ENCODE measurements at places on chromosomes 7 and 10.

- no peak for DNase-seq
Measured at GRCh38 chr10:124595143-124595883, 133.7 kb downstream of the LHPP start.

DNA sequence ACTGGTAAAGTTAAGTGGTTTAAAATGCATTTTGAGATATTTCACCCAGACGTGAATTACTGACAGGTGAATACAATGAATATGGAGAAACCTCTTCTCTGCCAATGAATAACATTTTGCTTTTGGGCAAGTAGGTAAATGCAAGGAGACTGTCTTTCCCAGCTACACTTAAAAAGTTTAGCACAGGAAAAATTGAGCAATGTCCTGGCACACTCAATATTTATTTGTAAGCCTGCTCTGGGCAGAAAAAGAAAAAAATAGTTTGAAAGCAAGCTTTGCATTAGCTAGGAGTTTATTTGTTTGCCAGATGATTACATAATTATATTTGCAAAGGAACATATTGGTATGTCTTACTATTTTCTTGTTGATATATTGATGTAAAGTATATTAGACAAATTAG lies 624.2 kb downstream of the ACTR3B start:
- no peak for DNase-seq

- DNase-seq, result no peak
Measured at GRCh38 chr7:81297317-81297716, 378.5 kb upstream of the SEMA3C start.

GRCh38 chr7:32905175-32905662 lies 13.7 kb upstream of the KBTBD2 start:
- DNase-seq, result peak; percentile 77

- DNase-seq, result no peak
Measured at GRCh38 chr7:140261105-140261486, 84.3 kb upstream of the KDM7A start.

- no peak for DNase-seq
Measured at GRCh38 chr7:114941692-114942091, 19.8 kb downstream of the MDFIC start.

- no peak for DNase-seq
Measured at GRCh38 chr10:131803860-131804425, 96.9 kb upstream of the PPP2R2D start.

DNA sequence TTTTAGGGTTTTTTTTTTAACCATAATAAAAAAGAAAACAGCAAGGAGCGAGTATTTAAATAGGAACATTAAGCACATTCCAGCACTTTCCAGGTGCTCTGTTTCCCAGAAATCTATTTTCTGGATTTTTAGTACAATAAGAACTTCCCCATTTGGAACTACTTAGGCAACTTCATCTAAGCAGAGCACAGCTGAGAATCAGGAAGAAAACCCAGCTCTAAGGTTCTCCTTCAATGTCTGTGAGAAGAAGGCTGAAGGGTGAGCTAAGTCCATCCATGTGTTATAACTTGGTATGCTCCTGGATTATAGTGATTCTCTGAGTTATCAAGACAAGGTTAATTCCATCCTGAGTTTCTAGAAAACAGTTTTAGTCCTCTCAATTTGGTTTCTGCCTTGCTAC lies 181.9 kb downstream of the CYP26A1 start:
- DNase-seq, result no peak

- DNase-seq, result no peak
Measured at GRCh38 chr7:6615723-6616555, 529 bp downstream of the ZNF853 start.

DNA sequence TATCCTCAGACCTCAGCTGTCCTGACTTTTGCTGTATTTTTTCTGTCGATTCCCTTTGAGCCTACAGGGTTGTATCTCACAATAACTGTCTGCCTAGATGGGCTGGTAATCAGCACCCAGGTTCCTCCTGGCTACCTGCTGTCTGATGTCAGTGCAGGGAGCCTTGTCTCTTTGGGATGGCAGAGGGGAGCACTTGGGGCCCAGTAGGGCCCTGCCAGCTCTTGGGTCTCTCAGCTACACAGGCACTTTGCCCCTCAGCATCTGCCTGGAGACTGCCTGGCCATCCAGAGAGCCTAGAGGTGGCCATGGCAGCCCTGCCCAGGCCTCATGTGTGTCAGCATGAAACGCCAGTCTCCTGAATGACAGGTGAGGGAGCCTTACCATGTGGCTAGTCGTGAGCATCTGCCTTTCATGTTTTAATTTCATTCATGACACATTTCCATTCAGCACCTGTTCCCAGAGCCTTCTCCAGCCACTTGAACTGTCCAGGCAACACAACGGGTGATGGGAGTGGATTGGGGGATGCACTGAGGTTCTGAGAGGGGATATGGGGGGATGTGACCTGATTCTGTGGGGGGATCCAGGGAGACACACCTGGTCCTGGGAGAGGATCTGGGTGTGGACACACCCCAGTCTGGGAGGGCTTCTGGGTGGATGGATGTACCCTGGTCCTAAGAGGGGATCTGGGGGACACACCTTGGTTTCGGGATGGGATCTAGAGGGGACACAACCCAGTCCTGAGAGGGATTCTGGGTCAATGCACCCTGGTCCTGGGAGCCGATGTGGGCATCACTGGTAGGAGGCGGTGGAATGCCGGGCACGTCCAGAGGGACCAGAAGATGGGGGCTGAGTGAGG lies 21.9 kb downstream of the ADCY1 start:
- DNase-seq, result no peak

DNA sequence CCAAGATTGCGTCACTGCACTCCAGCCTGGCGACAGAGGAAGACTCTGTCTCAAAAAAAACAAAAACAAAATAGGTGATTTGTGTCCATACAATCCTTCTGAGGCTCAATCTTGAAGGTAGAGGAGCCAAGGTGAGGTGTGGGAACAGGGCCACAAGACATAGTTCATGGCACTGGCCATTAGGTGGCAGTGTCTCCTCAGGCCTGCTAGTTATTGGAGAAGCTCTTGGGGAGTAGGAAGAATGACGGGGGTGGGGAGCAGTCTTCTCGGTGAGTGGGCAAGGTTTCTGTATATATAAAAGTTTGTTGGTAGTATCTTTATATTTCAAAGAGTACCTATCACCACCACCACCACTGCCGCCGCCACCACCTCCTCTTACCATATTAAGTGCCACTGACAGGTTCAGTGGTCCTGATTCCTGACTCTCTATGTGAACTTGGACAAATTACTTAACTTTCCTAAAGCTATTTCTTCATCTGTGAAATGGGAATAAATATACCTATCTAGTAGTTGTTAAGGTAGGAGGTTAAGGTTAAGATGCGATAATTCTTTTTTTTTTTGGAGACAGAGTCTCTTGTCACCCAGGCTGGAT lies 24.0 kb downstream of the CCSER2 start:
- DNase-seq, result peak; percentile 58

- no peak for DNase-seq
Measured at GRCh38 chr10:108582387-108582786, 1340.9 kb downstream of the XPNPEP1 start.

DNA sequence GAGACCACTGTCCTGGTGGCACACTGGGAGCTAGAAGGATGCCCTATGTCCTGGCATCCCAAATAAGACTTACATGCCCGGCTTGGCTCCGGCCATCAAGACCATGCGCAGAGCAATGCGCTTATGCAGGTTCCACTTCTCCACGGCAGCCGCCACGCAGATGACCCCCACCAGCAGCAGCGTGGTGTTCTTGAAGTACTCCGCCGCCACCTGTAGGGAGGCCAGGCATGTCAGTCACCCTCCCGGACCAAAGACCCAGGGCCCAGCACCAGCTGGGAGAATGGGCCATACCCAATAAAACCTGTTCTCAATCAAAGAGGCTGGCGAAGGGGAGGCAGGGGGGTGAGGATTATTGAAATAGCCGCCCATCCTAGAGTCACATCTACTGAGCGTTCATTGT lies 19.9 kb downstream of the SLC13A4 start:
- DNase-seq, result no peak

- DNase-seq, result no peak
Measured at GRCh38 chr7:115300231-115300870, 378.5 kb downstream of the MDFIC start.

DNA sequence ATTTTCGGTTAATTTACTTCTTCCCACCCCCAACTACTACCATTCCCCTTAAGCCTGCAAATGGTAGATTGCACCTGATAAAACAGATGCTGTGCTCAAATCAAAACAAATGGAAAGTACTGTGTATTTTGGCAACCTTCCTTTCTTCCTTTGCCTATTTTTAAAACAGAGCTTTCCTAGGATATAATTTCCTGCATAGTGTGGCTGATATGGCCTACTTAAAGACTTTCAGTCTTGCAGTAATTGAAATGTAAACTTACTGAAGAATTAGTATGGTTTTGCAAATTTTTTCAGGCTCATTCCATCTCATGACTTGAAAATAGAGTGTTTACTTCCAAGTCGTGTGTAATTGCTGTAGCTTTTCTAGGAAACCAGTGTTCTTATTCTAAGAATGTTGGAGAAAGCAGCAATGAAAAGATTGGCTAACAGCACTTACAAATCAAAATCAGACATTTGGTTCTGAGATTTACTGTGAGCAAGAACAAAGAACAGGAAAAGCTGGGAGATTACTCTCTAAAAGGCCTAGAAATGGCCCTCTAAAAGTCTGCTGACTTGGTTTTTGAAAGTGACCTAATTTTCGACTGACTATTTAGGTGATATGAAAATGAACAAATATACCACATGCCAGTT lies 52.0 kb downstream of the REEP3 start:
- no peak for DNase-seq

GRCh38 chr7:127675721-127676120 lies 23.7 kb downstream of the SND1 start:
- no peak for DNase-seq

DNA sequence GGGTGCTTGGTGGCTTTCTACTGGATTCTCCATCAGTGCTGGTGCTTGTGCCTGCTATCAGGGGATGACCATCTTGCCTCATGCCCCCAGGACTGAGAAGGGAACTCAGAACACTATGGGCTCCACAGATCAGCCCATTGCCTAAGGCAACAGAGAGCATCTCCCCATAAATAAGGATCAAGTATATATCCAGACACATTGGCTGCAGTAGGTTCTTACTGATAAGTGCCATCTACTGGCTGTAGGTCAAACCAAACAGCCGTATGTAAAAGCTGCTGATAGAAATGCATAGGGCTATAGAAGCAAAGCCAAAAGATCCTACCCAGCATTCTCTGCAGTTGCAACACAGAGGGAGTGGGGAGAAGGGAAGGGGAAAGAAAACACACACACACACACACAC lies 153.7 kb downstream of the CDK14 start:
- DNase-seq, result peak; percentile 58

DNA sequence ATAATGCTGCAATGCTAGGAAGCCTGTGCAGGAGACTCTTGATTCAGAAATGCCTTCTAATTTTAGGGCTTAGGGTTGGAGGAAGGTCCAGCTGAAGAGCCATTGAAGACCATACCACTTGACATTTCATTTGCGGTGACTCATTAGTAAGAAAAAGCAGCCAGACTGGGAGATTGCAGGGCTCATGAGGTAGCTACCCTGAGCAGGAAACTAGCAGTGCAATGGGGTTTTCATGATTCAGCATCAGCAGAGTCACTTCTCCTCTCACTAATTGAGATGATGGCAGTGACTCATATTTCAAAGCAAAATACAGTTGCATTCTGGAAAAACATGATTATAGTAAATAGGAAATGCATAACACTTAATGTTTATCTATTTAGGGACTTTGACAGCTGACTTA lies 434.1 kb downstream of the DNAJB9 start:
- peak; percentile 84 for DNase-seq

- DNase-seq, result no peak
Measured at GRCh38 chr7:43689115-43689514, 40.2 kb downstream of the COA1 start.

DNA sequence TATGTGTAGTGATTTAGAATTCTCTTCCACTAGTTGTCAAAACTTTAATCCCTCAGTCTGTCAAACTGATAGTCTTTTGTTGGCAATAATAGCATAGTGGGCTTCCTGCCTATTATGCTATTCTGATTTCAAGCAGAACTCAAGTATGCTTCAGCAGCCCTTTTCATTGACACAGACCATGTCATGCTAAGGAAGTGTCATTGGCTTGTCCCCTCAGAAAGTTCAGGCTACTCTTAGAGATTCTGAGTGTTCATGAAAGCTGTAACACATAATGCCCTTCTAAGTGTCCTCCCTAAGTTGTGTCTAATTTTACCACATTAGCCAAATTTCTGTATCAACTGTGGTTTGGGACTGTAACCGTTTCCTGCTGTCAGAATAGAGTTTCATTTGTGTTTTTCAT lies 198.7 kb downstream of the THSD7A start:
- DNase-seq, result no peak

GRCh38 chr7:117068511-117069145 lies 115.3 kb downstream of the ST7 start:
- no peak for DNase-seq

DNA sequence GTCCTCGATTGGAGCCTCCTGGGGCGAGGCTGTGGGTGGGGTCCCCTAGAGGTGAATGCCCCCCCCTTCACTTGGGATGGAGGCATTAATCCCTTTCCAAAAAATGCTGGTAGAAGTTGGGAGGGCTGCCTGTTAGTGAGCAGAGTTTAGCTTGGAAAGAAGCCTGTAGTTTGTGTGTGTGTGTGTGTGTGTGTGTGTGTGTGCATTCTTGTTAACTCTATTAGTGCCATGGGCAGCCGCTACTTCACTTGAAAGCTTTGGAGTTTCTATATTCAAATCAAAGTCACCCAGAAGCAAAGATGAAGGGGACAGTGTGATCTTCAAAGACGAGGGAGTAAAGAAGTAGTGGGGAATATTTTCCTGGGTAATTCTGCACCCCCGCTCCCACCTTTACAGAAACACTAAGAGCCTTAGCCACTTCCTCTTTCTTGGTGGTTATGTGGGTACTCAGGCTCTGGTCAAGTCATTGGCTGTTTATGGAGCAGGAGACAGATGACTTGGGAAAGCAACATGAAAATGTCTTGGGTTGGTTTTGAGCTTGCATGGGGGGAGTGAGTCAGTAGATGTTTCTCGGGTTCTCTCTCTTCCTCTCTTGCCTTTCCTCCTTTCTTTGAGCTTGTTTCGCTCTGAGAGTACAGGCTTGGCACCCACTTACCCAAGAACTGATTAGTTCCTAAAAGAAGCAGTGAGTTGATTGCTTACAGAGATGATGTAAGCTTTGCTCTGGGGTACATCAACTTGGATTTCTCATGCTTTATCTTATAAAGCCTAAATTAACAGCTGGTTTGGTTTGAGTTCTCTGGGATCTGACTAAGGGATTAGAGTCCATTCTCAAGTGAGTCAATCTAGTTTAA lies 35.9 kb downstream of the TCF7L2 start:
- no peak for DNase-seq

GRCh38 chr7:105611856-105612775 lies 30.8 kb upstream of the EFCAB10 start:
- DNase-seq, result peak; percentile 79

- DNase-seq, result no peak
Measured at GRCh38 chr7:92730808-92731207, 105.6 kb downstream of the CDK6 start.

DNA sequence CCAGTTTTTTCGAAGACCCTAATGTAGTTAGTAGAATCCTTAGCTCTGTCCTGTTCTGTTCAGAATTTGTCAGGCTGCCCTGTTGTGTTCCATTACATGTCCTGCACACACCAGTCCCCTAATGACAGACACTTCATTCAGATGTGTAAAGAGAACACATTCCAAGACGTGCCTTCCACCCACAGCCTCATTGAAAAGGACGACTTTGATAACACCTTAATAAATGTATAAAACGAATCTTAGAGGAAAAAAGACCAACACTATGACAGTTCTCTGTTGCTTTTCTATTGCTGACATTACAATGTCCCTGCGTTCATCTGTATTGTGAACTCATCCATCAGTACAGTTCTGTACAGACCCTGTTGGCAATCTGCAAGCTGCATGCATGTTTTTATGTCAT lies 3.5 kb downstream of the LRRTM3 start:
- no peak for DNase-seq

- DNase-seq, result no peak
Measured at GRCh38 chr10:126309228-126309883, 78.9 kb downstream of the ADAM12 start.
